ENCODE measurements at places on chromosomes 5 and 9.

DNA sequence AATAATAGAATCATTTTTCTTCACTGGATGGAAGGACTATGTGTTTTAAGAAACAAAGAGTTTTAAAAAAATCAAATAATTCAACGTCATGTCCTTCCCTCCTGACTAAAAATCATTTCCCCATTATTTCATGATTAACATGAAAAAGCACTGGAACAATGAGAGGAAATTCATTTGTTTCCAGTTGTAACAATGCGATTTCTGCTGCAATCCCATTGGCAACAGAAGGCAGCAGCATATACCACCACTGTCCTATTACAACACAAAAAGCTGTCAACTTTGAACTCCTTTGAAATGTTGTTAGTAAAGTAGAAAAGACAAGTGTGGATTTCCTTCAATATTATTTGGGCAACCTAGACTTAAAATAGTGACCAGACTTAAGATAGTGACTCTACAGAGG lies 3.1 kb downstream of the C5orf63 start:
- DNase-seq, result no peak

DNA sequence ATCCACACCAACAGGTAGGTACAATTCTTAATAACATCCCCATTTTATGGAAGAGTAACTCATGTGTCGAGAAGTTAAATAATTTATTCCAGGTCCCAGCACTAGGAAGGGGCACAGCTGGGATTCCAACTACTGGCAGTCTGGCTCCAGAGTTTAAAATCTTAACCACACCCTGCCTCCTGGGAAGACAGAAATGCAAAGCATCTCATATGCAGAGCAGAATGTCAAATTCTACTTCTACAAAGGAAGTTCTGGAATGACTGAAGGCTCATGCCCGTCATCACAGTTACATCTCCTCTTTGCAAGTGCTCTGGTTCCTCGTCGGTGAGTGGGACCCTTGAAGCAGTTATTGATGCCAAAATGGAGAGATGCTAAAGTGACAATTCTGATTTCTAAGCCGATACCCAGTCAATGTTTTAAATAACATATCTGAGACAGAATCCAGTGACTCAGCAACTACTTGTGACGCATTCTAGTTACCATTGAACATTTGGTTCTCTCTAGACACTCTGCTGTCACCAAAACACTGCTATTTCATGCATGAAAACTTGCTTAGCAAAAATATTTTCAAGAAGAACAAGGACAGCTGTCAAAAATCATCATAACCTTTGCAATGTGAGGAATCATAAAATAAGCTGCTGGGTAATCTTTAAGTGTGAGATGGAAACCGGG lies 412.7 kb downstream of the CTNND2 start:
- DNase-seq, result no peak

DNA sequence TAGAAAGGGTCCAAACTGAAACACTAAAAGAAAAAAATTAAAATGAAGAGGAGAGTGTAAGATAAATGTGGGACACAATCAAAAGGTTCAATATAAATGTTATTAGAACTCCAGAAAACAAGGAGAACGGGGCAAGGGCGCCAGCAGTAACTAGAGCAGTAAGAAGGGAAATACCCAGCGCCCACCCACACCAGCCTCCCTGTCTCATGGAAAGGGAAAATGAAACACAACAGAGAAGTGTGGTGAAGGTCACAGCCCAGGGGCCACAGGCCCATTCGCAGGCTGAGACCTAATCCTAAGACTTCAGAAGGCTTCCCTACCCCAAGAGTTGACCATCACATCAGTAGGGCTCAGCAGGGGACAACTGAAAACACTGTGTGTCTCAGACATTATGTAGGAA lies 45.8 kb upstream of the CLK4 start:
- DNase-seq, result no peak

GRCh38 chr5:156667616-156668015 lies 182.5 kb upstream of the PPP1R2B start:
- no peak for DNase-seq

GRCh38 chr9:35374436-35374835 lies 115.5 kb upstream of the RUSC2 start:
- DNase-seq, result no peak

- no peak for DNase-seq
Observed at GRCh38 chr5:98781964-98782363, 8.5 kb downstream of the RGMB start.

DNA sequence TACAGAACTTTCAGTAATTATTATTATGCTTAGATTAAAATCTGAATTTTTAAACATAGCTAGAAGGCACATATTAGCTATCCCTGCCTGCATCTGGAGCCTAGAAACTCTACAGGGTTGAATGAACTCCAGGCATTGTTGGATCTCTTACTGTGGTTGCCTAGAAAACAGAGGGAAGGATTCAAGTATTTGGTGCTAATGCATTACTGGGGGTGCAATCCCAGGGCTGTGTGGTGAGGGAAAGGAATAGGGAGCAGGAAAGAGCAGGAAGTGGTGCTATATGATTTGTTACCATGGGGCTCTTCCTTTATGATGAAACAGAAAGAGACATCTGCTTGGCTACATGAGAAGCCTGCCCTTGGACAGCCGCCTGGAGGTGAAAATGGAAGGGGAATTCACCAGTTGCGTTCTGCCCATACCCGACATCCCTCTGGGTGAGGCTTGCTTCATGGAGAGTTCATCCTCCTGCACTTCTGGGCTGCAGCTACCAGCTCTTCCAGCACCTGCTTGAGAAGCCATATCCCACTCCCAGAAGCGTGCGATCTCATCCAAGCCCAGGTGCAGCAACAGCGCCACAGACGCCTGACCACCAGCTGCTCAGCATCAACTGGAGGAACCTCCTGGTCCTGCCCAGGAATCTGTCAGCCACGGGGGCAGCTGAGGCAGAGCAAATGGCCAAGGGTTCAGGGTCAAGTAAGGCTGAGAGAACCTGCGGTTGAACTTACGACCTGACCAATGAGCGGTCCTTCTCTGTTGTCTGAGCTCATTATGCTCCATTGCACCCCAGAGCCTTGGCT lies 362.8 kb downstream of the SEMA5A start:
- no peak for DNase-seq

- DNase-seq, result no peak
Observed at GRCh38 chr9:137391411-137391754, 31.6 kb downstream of the EXD3 start.
